ENCODE measurements at places on chromosomes 3 and 15.

- DNase-seq, result no peak
Measured at GRCh38 chr3:180619723-180620122, 17.8 kb downstream of the TTC14 start.

GRCh38 chr15:85619992-85620689 lies 174.6 kb downstream of the KLHL25 start:
- DNase-seq, result no peak

- no peak for DNase-seq
Measured at GRCh38 chr15:52856286-52856685, 66.2 kb upstream of the ONECUT1 start.

DNA sequence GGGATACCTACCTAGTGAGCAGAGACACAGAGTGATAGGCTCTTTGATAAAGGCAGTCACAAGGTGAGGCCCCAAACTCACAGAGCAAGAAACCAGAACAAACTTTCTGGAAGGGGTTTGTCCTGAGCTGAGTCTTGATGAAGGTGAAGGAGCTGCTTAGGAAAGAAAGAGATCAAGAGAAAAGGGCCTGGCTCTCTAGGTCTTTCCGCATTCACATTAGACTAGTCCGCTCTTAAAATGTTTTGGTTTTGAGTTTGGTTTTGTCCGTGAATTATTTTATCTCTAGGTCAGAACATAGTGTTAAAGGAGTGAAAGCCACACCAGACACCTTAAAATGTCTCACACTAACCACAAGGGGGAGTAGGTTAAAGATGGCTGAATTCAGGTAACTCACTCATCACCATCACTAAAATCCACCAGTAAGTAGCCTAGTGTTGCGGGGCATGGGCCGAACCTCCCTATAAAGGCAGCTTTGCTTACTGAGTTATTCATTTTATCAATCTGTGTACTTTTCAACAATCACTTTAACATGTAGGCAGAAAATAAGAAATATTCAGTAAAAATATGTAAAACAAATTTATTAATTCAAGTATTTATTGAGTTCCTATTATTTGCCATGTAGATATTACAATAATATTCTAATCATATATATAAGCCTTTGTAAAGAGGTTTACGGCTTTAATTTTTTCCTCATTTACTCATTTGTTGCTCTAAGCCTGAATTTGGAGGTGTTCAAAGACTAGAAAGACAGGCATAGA lies 121.5 kb upstream of the TSC22D2 start:
- no peak for DNase-seq

- DNase-seq, result no peak
Measured at GRCh38 chr3:196634224-196634623, 5.3 kb upstream of the NRROS start.

GRCh38 chr3:118075873-118076272 lies 958.8 kb downstream of the IGSF11 start:
- no peak for DNase-seq

DNA sequence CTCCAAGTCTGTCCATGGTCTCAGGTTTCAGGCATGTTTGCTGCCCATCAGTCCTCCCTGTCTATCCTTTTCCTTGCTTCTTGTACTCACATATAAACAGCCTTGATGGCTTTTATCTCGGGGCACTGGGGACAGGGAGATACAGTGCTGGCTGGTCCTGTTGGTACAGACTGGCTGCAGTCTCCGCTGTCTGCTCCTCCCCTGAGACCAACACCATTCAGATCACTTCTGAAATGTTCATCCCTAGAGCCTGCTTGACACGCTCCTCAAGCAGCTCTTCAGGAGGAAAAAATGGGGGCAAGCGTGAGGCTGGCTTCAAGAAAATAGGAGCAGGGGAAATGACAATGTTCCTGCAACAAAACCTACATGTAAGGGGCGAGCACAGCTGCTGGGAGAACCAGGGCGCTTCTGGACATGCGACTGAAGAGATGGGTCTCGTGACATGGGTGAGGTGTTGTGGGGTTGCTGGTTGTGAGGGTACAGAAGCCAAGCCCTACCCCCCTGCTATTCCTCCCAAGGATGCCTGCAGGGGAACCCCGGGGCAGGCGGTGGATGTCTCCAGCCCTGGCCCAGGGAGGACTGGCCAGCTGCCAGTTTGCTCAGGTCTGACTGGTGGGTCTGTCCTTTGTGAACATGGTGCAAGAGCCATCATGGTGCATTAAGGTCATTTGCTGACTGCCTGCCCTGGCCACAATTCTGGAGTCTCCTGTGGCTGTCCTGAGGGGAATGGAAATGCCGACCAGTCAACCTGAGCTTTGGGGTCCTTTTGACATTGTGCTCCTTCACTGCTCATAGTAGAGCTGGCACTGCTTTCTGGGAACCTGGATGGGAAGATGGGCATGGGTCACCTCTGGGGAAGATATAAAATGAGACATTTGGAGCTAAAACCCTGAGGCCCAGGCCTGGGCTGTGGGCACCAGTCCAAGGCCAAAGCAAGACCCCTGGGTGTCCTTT lies 40.1 kb downstream of the KY start:
- DNase-seq, result no peak

DNA sequence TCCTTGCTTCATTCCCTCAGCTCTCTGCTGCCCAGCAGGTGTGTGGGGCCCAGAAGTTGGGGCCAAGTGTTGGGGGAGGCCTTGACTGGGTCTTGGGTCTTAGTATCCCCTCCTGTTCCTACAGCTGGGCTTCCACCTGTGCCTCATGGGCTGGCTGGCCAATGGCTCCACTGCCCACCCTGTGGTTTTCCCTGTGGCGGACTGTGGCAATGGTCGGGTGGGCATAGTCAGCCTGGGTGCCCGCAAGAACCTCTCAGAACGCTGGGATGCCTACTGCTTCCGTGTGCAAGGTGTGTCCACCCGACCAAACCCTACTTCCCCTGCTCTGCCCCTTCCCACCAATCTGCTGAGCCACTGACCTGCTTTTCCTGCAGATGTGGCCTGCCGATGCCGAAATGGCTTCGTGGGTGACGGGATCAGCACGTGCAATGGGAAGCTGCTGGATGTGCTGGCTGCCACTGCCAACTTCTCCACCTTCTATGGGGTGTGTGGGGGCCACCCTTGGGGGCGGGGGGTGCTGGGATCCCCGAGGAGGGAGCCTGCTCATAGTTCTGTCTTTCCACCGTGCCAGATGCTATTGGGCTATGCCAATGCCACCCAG lies 10.9 kb downstream of the NT5DC2 start:
- DNase-seq, result no peak

DNA sequence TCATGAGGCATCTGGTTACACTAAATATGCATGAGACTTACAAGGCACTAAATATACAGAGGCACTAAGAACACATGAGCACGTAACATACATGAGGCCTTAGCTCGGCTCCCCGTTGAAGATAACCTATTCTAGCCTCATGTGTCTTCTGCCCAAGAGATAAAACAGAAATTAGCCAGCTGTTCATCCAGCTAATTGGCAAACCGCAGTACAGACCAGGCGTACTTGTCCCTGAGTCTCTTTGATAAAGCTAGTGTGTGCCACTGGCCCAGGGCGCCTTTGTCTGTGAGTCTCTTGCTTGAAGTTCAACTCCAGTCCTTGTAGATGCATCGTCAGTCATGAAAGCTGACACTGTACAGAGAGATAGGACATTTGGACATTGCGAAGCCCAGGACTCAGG lies 121.9 kb upstream of the SPATA12 start:
- no peak for DNase-seq

DNA sequence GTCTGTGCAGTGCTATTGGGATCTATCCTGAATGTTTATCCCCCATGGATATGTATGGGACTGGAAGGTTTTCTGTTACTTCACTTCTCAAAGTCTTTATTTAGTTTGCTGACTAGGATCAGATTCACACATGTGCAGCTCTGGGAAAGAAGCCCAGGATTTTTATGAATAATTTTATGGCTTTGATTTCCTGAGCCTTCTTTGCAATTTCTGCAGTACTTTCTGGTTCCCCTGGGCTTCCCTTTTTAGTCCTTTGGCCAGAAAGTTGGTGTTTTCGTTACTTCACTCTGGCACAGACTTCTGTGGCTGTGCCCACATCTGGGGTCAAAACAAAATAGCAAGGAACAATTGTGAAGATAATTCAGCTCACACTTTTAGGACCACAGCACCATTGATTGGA lies 721.0 kb downstream of the OTOL1 start:
- no peak for DNase-seq

DNA sequence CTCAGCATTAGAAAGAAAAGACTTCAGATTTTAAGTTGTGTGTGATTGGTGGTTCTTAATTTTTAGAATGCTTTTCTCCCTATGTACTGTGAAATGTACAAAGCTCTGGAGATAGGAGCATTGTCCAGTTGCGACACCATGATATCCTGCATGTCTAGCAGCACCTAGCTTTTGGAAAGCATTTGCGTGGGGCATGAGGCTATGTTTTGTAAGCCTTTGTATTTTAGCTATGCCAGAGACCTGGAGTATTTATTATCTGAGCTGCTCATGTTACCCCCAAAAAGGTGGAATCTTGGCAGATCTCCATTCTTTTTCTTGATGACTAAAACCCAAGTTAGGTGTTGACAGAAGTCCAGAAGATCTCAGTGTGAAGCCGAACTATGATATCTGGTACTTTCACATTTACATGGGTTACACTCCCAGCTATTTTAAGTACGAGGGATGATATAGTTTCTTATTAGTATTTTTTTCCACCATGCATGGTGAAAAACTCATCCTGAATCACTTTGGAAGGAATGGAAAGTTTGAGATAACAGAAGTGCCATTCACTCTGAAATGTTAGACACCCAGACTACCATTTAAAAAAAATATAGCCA lies 126.7 kb upstream of the SAMMSON start:
- no peak for DNase-seq

GRCh38 chr15:59668556-59668955 lies 11.2 kb upstream of the GTF2A2 start:
- no peak for DNase-seq

GRCh38 chr3:113659101-113659541 lies 37.3 kb downstream of the USF3 start:
- no peak for DNase-seq

DNA sequence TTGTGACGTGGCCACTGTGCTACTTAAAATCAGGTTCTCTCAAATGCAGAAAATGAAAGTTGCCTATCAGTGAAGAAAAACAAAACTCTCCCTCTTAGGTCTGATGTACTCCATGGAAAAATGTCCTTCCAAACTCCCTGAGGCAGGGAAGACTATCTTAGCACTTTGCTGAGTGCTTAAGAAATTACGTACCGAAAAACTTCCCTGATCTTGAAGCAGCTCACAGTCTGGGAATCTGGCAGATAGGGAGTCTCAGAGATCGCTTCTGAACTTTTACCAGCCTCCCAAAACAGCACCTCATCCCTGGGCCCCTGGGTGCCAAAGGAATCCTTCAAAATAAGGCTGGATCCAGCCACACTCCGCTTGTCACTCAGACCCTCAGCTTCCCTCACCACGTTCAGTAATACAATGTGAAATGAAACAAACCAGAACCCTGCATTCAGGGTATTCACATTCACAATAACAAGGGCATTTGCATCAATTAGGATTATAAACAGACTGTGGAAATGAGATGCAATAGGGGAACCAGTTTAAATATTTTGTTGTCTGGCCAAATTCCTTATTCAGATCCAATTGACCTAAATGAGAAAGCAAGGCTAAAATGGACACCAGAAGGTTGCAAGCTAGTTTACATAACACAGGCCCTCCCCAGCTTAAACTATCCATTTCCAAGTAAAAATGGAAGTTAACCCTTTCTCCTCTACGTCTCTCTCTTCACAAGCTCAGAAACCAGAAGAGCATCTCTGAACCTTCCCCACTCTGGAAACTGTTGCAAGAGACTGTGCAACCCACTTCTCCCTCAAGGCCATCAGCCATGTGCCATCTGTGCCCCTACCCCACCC lies 20.9 kb downstream of the OSBPL10 start:
- no peak for DNase-seq

- peak; percentile 75 for DNase-seq
Measured at GRCh38 chr15:101320501-101321052, 25.5 kb upstream of the SNRPA1 start.

DNA sequence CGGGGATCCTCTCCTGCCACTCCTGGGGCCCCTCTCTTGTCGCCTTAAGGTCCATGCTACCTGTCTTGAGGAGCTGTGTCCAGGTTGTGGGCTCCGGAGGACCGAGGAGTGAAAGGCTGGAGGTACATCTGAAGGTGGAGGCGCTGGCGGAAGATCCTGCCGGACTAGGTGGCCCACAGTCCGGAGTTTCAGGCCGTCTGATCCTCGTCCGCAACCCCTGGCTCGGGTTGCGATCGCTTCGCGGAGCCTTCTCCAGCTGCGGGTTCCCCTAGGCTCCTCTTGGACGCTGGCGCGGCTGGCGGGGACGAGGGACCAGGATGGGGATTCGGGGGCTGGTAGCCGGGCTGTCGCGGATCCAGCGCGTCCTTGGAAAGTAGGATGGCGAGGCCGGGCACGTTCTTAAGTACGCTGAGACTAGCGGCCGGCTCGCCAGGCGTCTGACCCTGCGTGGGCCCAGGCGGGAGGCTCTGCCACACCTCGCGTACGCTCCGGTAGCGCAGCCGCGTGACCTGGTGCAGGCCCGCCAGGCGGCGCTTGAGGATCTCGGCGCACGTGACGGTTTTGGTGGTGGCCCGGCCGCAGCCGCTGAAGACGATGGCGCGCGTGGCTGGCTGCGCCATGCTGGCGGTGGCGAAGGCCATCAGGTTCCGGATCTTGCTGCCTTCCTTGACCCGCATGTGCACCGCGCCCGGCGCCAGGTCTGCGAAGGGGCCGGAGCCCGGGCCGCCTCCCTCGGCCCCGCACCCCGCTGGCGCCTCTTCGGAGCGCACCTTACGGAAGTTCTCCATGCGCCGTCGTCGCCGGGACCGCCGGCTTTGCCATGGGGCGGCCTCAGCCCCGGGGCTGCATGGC lies 550 bp downstream of the RPP25 start:
- peak; percentile 85 for DNase-seq

Measured in activated CD8-positive, alpha-beta memory T cell treated with anti-CD3 and anti-CD28 coated beads, Interleukin-2, amount 50 U/mL, for 48 hours (primary cell).